Activated CD8-positive, alpha-beta T cell treated with anti-CD3 and anti-CD28 coated beads, Interleukin-2, amount 10 ng/mL, durations not matched to agents 7 days and 5 days (primary cell): ENCODE measurements at places on chromosomes 16 and 17.
A peak's percentile ranks its signal among the peaks of the same experiment; 100 is the strongest.

- no peaks in the 10 kb centered on the region for H3K36me3 ChIP-seq
- H3K27ac ChIP-seq: no peak overlapping the region
- no peak for DNase-seq
- peaks cover 10% of the 10 kb centered on the region for H3K27me3 ChIP-seq
Measured at GRCh38 chr16:79613009-79613408, 12.5 kb upstream of the MAF start.

DNA sequence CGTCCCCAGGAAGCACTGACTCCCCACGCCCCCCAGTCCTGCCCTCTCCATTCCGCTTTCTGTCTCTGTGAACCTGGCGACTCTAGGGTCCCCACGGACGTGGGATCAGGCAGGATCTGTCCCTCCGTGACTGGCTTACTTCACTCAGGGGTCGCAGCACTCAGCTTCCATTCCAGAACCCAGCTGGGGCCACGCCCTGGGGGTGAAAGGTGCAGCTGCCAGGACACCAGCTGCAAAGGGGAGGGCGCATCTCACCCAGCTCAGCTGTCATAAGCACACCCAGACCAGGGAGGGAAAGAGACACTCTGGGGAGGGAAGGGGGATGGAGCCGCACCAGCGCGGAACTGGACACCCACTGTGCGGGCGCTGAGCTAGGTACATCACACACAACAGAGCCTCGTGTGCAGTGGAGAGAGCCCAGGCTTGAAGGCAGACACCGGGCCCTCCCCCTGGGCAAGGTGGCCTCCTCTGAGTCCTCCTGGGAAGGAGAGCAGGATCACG, 18.5 kb upstream of the HEXD start:
- no peak overlapping the region for H3K27ac ChIP-seq
- no peak overlapping the region for H3K4me3 ChIP-seq

GRCh38 chr17:61467416-61468262, 15.4 kb downstream of the TBX4 start:
- DNase-seq: no peak
- H3K27me3 ChIP-seq: peaks cover 11% of the 10 kb centered on the region
- H3K27ac ChIP-seq: no peak overlapping the region
- H3K4me1 ChIP-seq: peaks cover 2% of the 10 kb centered on the region
- no peak overlapping the region for H3K4me3 ChIP-seq
- no peaks in the 10 kb centered on the region for H3K36me3 ChIP-seq

DNA sequence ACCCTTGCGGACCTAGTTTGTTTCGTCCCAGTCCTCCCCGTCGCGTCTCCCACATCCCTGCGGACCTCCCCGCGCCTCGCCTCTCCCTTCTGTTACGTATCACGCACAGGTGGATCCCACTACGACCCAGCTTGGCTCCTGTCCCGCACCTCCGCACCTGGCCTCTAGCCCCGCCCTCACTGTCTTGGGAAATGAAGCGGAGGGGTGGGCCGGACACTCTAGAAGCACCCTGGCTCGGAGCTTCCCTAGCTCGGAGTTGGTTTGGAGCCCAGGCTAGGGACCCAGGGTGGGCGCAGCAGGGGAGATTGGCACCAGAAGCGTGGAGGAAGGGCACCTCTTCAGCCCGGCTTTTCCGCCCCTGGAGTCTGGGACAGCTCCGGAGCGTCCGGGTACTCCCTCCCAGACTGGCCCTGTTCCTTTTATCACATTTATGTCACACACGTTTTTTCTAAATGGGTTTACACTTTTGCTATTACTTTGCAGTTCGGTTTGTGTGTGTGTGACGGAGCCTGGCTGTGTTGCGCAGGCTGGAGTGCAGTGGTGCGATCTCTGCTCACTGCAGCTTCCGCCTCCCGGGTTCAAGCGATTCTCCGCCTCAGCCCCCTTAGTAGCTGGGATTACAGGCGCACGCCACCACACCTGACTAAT, 1.4 kb upstream of the CEMP1 start:
- peak; percentile 73 for DNase-seq
- H3K4me3 ChIP-seq: peak overlapping the region; percentile 95
- peaks cover 36% of the 10 kb centered on the region for H3K4me1 ChIP-seq
- peak overlapping the region; percentile 100 for H3K27ac ChIP-seq
- H3K27me3 ChIP-seq: no peaks in the 10 kb centered on the region
- peaks cover 6% of the 10 kb centered on the region for H3K36me3 ChIP-seq

DNA sequence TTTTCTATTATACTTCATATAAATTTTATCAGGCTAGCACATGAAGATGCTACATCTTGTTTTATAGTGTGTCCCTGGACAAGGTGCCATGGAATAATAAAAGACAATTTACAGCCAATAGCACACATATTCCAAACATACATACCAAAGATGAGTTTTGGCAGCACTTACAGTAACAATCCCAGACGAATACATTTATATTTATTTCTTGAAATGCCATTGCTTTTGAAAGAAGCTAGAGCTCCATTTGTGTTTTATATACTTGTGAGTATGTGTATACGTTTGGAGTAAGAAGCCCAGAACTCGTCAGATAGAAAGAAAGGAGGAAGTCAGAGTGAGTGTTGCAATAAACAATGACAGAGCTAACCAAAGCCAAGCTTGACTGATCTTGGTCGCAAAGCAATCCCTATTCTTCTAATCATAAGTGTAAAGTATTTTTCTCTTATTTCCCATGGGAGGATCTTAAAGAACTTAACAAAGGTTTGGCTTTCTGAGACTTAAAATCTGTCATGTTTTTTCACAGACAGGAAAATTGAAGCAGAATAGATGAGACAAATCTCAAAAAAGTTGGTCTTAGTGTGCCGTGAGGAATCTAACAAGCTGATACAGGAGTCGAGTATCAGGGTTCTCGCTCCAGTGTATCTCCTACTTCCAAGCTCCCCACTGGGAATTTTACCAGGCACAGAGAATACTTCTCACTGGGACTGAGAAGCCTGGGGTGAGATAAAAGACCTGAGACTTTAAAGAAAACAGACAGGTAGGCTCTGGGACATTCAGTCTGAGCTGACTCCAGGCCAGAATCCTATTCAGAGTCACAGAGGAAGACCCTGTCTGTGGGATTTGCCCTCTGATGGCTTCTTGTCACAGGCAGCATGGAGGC, 175.4 kb downstream of the AATF start:
- H3K4me3 ChIP-seq: no peak overlapping the region
- peaks cover 51% of the 10 kb centered on the region for H3K36me3 ChIP-seq
- no peak overlapping the region for H3K27ac ChIP-seq
- H3K27me3 ChIP-seq: no peaks in the 10 kb centered on the region

DNA sequence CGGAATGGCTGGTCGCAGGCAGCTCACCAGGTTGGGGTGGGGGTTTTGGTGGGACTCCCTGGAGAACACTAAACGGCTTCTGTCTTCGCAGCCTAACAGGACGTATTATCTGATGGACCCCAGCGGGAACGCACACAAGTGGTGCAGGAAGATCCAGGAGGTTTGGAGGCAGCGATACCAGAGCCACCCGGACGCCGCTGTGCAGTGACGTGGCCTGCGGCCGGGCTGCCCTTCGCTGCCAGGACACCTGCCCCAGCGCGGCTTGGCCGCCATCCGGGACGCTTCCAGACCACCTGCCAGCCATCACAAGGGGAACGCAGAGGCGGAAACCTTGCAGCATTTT, 59.7 kb downstream of the PDPK1 start:
- peaks cover 15% of the 10 kb centered on the region for H3K4me1 ChIP-seq
- no peak overlapping the region for H3K27ac ChIP-seq
- no peaks in the 10 kb centered on the region for H3K27me3 ChIP-seq
- DNase-seq: no peak
- H3K4me3 ChIP-seq: no peak overlapping the region

GRCh38 chr17:6815775-6816174, 15.8 kb downstream of the TEKT1 start:
- H3K27me3 ChIP-seq: peaks cover 30% of the 10 kb centered on the region
- H3K4me3 ChIP-seq: no peak overlapping the region
- DNase-seq: no peak
- no peaks in the 10 kb centered on the region for H3K4me1 ChIP-seq
- no peaks in the 10 kb centered on the region for H3K36me3 ChIP-seq

DNA sequence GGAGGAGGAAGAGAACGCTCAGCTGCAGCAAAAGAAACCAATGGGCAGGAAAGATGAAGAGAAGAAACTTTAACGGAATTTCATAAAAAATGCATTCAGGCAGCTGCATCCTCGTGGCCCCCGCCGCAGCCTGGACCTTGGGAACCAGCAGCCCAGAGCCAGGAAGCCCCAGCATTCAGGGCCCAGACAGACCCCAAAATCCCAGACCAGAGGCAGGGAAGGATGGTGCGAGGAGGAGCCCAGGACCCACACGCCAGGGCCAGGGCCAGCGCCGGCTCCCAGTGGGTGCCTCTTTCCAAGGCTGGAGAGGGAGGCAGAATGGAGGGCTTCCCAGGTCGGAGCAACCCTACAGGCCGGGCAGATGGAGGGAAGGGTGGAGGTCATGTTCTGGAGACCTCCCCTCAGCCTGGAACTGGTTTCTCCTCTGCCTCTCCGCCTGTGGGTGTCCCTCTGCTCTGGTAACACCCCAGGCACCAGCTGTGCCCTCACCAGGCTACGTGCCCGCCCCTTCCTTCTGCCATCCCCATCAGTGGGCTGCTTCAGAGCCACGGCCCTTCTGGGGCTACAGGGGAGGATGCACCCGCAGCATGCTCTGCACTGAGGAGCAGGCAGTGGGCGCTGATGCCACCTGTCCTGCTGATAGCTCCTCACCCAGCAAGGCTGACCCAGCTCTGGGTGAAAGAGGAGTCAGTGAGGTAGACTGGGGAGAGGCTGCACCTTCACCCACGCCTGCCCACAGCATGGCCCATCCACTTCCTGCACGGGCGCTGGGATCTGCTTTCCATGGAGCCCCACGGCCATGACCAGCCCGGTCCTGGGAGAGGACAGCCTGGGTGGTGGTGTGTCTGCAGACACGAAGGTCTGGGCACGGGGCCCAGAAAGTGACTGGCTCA, 1.2 kb upstream of the MIF4GD start:
- H3K4me1 ChIP-seq: peaks cover 36% of the 10 kb centered on the region
- peak overlapping the region; percentile 86 for H3K27ac ChIP-seq
- H3K27me3 ChIP-seq: no peaks in the 10 kb centered on the region
- peak overlapping the region; percentile 81 for H3K4me3 ChIP-seq

GRCh38 chr16:4383591-4384444, 12.2 kb downstream of the VASN start:
- no peaks in the 10 kb centered on the region for H3K4me1 ChIP-seq
- H3K27ac ChIP-seq: no peak overlapping the region
- H3K4me3 ChIP-seq: no peak overlapping the region
- no peaks in the 10 kb centered on the region for H3K27me3 ChIP-seq
